Activated naive CD8-positive, alpha-beta T cell treated with anti-CD3 and anti-CD28 coated beads, Interleukin-2, amount 10 ng/mL, durations not matched to agents 7 days and 5 days (primary cell): ENCODE measurements at places on chromosomes 16 and 17. TPM values are rescaled to one million over a fixed set of nuclear protein-coding genes. Genes with fewer than 3 reads are reported as not detected.

- peaks cover 44% of the 10 kb centered on the region for H3K27me3 ChIP-seq
- H3K36me3 ChIP-seq, result no peaks in the 10 kb centered on the region
- H3K4me3 ChIP-seq, result no peak overlapping the region
- H3K27ac ChIP-seq, result no peak overlapping the region
- no peaks in the 10 kb centered on the region for H3K4me1 ChIP-seq
- no peak for DNase-seq
Measured at GRCh38 chr16:24257958-24258357, 1.8 kb downstream of the CACNG3 start.

GRCh38 chr16:57616876-57617275 lies 11.6 kb upstream of the ADGRG1 start:
- H3K4me3 ChIP-seq, result no peak overlapping the region
- peaks cover 15% of the 10 kb centered on the region for H3K4me1 ChIP-seq
- no peak for DNase-seq
- no peaks in the 10 kb centered on the region for H3K36me3 ChIP-seq

DNA sequence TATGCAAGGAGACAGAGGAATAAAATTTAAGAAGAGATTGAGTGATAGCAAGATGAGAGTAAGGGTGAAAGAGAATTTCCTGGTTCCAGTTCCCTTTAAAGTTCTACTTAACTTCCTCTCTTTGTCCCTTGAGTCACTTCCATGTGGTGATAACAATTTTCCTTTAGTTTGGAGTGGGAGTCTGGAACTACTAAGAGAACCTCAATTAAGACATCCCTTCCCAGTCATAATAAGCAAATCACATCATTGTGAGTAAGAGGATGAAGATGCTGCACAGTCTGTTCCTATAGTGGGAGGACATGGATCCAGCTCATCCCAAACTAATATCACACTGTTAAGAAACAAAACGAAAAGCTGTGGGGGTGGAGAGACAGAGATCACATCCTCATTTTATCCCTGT lies 24.4 kb downstream of the TBX21 start:
- peaks cover 5% of the 10 kb centered on the region for H3K4me1 ChIP-seq
- H3K27me3 ChIP-seq, result peaks cover 32% of the 10 kb centered on the region
- H3K4me3 ChIP-seq, result no peak overlapping the region
- H3K27ac ChIP-seq, result no peak overlapping the region
- no peak for DNase-seq

DNA sequence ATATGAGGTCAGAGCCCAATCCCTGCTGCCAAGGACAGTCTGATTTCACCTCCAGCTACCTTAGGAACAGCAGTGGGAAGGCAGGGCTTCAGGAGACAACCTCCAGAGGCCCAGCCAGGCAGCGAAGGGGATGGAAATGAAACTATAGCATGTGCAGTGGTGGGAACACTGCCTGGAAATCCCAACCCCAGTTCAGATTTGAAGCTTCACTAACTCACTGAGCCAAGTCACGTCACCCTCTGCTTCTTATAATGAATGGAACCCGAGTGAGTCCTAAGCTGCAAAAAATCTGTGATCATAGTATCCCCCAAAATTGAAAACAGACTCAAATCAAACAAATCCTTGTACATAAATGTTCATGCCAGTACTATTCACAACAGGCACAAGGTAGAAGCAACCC lies 36.0 kb upstream of the SLC39A11 start:
- H3K36me3 ChIP-seq, result no peaks in the 10 kb centered on the region
- no peaks in the 10 kb centered on the region for H3K4me1 ChIP-seq
- peaks cover 3% of the 10 kb centered on the region for H3K27me3 ChIP-seq
- H3K4me3 ChIP-seq, result no peak overlapping the region
- H3K27ac ChIP-seq, result no peak overlapping the region

DNA sequence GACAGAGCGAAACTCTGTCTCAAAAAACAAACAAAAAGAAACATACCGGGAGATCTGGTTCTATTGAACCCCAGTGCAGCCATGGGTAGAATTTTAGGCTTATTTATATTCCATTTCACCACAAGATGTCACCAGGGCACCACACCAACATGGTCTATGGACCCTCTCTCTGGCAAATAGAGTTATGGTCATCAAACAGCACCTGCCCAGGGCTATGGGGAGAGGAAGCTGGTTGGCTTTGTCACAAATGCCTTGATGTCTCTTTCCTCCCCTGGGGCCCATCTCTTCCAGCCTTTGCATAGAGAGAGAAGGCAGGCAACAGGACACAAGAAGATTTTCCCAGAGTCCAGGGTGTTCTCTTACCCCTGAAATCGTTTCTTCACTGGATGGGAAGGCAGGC lies 128.4 kb downstream of the WWOX start:
- no peaks in the 10 kb centered on the region for H3K36me3 ChIP-seq
- no peaks in the 10 kb centered on the region for H3K27me3 ChIP-seq
- no peak for DNase-seq
- no peaks in the 10 kb centered on the region for H3K4me1 ChIP-seq

GRCh38 chr16:56382459-56382858 lies 42.9 kb downstream of the AMFR start:
- H3K4me1 ChIP-seq, result no peaks in the 10 kb centered on the region
- no peak overlapping the region for H3K27ac ChIP-seq
- no peak overlapping the region for H3K4me3 ChIP-seq
- DNase-seq, result no peak

DNA sequence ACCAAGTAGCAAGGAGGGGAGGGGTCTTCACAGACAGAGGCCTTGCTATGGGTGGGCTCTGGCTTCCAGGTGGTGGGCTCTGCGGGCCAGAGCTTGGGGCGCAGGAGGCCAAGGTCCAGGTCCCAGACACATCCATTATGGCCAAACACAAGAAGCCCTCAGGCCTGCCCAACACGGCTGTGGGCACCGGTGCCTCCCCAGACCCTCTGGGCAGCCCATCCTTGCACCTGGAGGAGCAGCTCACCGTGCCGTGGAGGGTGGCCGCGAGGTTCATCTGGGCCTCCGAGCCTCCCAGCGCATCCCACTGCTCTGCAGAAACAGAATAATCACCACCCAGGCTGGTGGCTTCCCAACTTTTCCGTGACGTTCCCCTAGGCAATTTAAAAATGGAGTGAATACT lies 55.9 kb downstream of the TBC1D16 start:
- no peak for DNase-seq
- no peaks in the 10 kb centered on the region for H3K4me1 ChIP-seq
- no peaks in the 10 kb centered on the region for H3K36me3 ChIP-seq
- no peak overlapping the region for H3K4me3 ChIP-seq
- no peaks in the 10 kb centered on the region for H3K27me3 ChIP-seq

DNA sequence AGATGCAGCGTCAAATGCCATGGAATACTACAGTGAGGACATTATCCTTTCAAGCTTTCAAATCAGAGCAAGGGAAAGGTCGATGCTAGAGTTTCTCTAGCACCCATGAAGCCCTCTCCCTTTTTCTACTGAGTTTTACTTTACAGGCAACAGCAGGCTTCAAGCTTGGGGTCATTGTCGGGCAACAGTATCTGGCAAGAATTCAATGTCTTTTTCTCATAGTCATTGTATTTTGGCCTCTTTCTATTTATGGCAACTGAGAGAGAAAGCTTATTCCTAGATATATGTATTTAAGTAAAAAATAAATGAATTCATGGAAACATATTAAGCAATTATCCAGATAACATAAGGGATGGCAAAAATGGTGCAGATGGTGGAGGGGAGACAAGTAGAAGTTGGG lies 364 bp upstream of the CETP start:
- H3K27ac ChIP-seq, result no peak overlapping the region
- no peaks in the 10 kb centered on the region for H3K36me3 ChIP-seq
- peaks cover 21% of the 10 kb centered on the region for H3K4me1 ChIP-seq
- H3K4me3 ChIP-seq, result no peak overlapping the region
- H3K27me3 ChIP-seq, result peaks cover 11% of the 10 kb centered on the region

The GNGT2 gene
- 27.9 TPM for total RNA-seq

The KRT17 gene
- total RNA-seq, result not detected

The SLFN5 gene
- 249 TPM for total RNA-seq

The UTS2R gene
- not detected for total RNA-seq

The ARRB2 gene
- total RNA-seq, result 330 TPM

The KIF18B gene
- 66.7 TPM for total RNA-seq

The ZNF594 gene
- 17.2 TPM for total RNA-seq

The ZNF423 gene
- total RNA-seq, result 0.06 TPM
